ENCODE measurements at places on chromosomes 1 and 21. TPM values are rescaled to one million over a fixed set of nuclear protein-coding genes. Genes with fewer than 3 reads are reported as not detected.

DNA sequence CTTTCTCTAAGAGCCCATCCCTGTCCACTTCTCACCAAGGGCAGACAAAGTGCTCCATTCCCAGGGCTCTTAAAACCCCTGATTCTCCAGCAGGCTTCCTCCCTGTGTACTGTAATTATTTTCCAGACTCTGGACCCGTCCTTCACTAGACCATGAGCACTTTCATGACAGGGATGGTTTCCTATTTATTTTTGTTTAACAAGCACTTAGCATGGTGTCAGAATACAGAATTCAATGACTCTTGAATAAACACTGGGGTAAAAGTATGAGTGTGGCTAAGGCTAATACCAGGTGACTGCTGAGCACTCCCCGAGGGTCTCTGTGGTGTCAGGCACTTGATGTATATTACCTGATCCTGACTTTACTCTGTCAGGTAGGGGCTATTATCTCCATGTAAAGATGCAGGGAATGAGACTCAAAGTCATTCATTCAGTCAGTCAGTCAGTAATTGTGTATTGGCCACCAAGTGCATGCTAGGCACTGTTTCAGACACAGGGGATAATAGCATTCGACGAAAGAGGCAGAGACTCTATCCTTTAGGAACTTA, 47.2 kb downstream of the C1orf21 start:
- no peaks in the 10 kb centered on the region for H3K27me3 ChIP-seq
- no peak overlapping the region for H3K27ac ChIP-seq
- DNase-seq, result no peak

DNA sequence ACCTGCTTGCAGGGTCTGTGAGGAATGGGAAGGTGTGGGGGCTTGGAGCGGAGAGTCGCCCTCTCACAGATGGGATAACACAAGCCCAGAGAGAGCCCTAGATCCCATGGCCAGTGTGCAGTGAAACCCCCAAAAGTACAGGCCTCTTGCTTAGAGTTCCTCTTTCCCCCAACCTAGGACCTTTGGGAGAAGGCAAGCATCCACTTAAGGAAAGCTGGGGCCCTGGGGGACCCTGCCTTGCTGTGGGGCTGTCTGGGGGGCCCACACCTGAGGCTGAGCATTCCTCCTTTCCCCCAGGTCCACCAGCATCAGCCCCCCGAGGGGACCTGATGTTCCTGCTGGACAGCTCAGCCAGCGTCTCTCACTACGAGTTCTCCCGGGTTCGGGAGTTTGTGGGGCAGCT, 1.1 kb downstream of the VWA1 start:
- no peak for DNase-seq
- no peaks in the 10 kb centered on the region for H3K27me3 ChIP-seq
- peak overlapping the region; percentile 57 for H3K4me3 ChIP-seq
- H3K4me1 ChIP-seq, result peaks cover 58% of the 10 kb centered on the region
- H3K27ac ChIP-seq, result no peak overlapping the region

GRCh38 chr1:54459140-54459539, 52.9 kb upstream of the SSBP3 start:
- no peak overlapping the region for H3K27ac ChIP-seq
- H3K27me3 ChIP-seq, result no peaks in the 10 kb centered on the region
- peaks cover 3% of the 10 kb centered on the region for H3K4me1 ChIP-seq
- no peak for DNase-seq
- no peaks in the 10 kb centered on the region for H3K36me3 ChIP-seq

DNA sequence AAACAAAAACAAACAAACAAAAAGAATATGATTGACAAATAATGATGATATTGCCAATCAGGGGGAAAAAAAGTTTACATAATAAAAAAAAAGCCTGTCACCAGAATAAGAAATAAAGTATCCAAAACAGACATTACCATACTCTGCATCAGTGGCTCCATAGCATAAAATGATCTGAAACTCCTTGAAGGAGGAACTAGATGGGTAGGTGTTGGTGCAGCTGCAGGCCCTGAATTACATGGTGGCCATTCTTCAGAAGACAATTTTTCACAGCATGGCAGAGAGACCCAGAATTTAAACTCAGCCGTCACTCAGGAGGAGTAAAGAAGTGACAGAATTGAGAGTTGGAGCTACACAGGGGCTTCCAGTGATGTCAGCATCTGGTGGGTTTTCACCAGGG, 60.2 kb downstream of the GLUL start:
- no peaks in the 10 kb centered on the region for H3K27me3 ChIP-seq
- DNase-seq, result no peak
- no peak overlapping the region for H3K4me3 ChIP-seq
- H3K36me3 ChIP-seq, result no peaks in the 10 kb centered on the region
- H3K27ac ChIP-seq, result no peak overlapping the region

- no peak overlapping the region for H3K4me3 ChIP-seq
- no peaks in the 10 kb centered on the region for H3K4me1 ChIP-seq
- DNase-seq, result no peak
- H3K27ac ChIP-seq, result no peak overlapping the region
- no peaks in the 10 kb centered on the region for H3K36me3 ChIP-seq
Measured at GRCh38 chr21:17422931-17423330, 89.9 kb upstream of the CXADR start.

DNA sequence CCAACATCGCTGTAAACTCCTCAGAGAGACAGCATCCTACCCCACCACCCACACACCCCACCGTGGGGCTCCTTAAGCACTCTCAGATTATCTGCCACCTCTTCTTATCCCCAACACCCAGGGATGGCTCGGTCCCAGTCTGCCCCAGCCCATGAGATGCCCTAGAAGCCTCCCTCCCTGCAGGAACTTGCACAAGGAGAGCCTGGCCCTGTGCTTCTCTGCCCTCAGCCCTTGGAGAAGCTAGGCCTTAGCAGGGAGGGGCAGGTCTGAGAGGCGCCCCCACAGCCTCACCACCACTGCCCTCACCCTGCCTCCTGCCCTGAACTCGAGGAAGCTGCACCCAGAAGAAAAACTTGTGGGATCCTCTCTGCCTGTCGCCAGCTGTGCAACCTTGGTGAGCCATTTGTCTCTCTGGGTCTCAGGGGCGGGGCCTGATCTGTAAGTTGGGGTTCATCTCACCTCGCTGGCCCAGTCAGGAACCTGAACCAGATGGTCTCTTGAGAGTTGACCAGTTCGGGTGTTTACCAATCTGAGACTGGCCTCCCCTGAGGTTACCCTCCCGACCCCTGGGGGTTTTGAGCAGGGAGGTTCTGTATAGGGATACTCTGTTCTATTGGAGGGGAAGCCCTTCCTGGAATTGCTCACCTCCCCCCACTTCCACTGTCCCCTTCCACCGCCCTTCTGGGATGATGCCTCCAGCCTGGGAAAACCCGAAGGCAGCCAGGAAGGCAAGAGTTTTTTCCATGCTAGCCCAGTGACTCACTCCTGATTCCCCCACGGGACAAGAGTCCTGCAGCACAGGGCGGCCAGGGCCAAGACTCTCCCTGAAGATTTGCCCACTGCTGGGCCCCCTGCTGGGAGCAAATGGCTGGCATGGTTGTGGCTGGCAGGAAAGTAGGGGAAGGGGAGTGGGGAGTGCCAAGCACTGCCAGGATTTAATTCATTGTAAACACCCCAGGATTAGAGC, at the start of gene S100A3:
Gene S100A3 (minus strand): TSS at position 537 of the 967 bp plus-strand sequence. CDS start 773 bp downstream, outside the sequence.
- no peaks in the 10 kb centered on the region for H3K27me3 ChIP-seq
- DNase-seq, result peak; percentile 65
- peaks cover 53% of the 10 kb centered on the region for H3K4me1 ChIP-seq
- no peaks in the 10 kb centered on the region for H3K36me3 ChIP-seq
- H3K27ac ChIP-seq, result peak within 1 kb of the TSS; percentile 36
- no peak within 1 kb of the TSS for H3K4me3 ChIP-seq

Gene CAMK1G
- total RNA-seq, result 1.4 TPM
